ENCODE measurements at places on chromosomes 4 and X.

- no peak for DNase-seq
Observed at GRCh38 chr4:109735566-109736365, 5.9 kb upstream of the PLA2G12A start.

GRCh38 chr4:111028795-111029194 is 405.9 kb upstream of the PITX2 start:
- DNase-seq: no peak

- no peak for DNase-seq
Observed at GRCh38 chr4:53012738-53013137, 150.6 kb downstream of the RASL11B start.

- DNase-seq: no peak
Observed at GRCh38 chrX:11266573-11267003, 26.6 kb upstream of the AMELX start.

GRCh38 chr4:95165926-95166524 is 382.7 kb downstream of the UNC5C start:
- peak; percentile 29 for DNase-seq

DNA sequence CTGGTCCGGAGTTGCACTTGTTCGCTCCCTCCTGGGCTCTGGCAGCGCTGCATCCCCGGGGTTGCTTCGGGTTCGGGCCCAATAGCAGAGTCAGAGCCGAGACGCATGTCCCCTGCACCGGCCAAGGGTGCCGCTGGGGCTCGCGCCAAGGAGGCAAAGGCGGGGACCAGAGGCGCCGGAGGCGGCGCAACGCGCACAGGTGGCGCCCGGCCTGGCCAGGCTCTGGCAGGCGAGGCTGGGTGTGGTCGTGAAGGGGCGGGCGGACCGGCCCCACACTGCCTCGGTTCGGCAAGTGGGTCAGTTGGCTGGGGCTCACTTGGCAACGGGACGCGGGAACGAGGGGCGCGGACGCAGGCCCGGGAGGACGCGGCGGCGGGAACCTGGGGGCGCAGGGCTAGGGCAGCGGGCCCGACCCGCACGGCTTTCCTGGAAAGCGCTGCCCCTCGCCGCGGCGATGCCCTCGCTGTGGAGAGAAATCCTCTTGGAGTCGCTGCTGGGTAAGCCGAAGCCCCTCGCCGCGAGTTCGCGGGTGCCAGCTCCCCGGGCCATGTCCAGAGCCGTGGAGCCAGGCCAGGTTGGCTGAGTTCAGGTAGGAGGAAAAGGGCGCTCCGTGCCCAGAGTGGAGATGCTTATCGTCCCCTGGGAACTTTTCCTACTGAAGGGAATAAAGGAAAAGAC is at the start of gene CWH43:
CWH43 (plus strand) TSS at position 300 of the 678 bp plus-strand sequence; CDS start at position 455, 155 bp downstream.
- DNase-seq: no peak

- no peak for DNase-seq
Observed at GRCh38 chr4:75976177-75976576, 14.6 kb downstream of the SDAD1 start.

DNA sequence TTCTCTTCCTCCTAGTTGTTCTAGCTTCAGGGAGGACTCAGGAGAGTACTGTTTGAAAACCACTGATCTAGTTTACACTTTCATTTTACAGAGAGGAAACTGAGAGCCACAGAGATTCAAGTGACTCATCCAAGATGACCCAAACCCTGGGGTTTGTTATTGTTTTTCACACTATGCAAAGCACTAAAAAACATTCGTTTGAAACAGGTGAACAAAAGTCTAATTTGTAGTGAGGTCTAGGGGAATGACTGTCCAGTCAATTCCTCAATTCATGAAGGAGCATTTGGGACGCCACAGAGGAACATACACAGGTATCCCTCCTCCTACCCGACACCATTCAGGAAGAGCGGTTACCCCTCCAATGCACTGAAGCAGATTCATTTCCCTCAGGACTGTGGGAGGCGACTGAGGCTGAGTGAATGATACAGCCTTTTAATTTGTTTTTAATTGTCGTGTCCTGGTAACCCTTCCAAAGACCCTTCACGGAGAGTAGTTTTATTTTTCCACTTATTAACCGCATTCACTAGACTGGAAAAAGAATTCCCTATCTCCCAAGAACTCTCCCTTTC is 30.3 kb downstream of the TLR10 start:
- no peak for DNase-seq

DNA sequence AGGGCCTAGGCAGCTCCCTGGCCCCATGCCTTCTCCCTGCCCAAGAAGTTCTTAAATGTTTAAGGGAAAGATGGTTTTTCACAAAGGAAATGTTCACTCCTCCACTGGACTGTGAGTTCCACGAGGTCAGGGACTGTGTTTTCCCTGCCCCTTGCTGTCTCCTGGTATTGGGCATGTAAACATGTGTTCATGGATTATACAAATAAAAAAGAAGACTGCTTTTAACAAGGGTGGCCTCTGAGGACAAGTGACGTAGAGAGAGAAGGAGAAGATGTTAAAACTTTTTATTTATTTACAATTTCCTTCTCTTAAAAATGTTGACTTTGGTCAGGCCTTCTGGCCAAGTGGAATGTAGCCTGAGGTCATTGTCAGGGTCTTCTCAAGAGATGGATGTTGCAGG is 66.0 kb downstream of the FHDC1 start:
- no peak for DNase-seq

- DNase-seq: no peak
Observed at GRCh38 chr4:41977709-41978108, 3.8 kb upstream of the DCAF4L1 start.

DNA sequence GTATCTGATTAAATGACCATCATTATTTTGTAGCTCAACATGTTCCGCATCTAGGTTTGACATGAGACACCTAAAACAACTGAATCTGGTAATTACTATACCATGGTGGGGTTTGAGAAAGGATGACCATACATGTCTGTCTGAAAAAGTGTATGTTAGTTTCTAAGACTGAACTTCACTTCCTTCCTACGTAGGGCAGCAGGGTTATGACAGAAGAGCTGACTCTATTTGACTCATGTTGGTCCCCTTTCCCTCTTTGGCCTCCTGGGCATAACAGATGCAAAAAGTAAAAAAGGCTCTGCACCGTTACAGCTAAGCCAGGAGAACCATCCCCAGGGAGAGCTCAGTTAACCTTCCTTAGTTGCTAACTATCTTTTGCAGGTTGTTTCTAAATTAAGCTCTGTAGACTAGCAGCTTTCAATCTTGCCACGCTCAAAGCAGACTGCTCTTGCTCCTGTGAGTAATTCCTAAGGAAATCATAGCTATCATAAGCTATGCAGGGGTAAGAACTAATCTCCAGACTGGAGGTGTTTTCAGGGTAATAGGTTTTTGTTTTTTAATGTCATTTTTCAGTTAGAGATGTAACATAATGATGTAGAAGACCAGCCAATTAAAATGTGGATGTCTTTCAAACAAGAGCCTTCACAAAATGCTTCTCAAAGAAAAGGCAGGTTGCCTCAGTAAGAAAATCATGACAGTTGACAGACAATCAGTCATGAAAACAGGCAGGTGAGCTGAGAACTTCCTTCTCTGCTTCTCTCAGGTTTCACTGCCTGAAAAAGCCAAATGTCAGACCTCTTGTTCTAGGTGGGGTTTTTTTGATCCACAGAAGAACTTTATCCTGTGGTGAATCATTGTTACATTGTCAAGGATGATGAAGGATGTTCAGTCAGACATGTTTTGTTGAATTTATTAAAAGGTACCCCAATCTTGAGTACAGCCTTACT is 66.9 kb upstream of the DAPP1 start:
- DNase-seq: no peak

DNA sequence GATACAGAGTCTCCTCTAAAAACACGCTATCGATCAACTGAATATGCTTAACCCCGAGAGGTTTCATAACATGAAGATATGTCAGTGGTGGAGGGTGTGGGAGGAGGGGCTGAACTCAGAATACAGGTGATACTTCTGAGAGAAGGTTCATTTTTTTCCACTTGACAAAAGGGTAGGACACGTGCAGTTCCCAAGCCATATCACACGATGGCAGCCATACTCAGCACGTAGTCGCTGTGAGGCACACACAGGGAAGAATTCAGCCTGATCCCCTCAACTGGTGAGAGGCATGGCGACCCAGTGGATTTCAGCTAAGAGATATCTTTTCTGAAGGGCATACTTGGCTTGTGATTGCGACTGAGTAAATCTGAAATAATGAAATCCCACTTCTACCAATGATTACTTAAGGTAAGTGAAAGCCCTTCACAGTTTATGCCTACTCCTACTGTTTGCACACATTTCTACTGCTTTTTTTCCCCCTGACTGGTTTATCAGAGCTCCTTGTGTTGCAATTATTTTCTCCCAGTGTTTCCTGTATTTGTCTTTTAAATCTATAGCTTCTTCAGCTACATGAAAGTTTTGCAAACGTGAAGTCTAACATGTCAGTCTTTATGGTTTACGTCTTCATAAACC is 133.1 kb downstream of the CORIN start:
- no peak for DNase-seq

- DNase-seq: no peak
Observed at GRCh38 chr4:121030711-121031110, 41.6 kb downstream of the NDNF start.

- DNase-seq: no peak
Observed at GRCh38 chr4:120977435-120977997, 55.0 kb upstream of the PRDM5 start.

GRCh38 chrX:21153503-21153902 is 220.7 kb upstream of the CNKSR2 start:
- DNase-seq: no peak

DNA sequence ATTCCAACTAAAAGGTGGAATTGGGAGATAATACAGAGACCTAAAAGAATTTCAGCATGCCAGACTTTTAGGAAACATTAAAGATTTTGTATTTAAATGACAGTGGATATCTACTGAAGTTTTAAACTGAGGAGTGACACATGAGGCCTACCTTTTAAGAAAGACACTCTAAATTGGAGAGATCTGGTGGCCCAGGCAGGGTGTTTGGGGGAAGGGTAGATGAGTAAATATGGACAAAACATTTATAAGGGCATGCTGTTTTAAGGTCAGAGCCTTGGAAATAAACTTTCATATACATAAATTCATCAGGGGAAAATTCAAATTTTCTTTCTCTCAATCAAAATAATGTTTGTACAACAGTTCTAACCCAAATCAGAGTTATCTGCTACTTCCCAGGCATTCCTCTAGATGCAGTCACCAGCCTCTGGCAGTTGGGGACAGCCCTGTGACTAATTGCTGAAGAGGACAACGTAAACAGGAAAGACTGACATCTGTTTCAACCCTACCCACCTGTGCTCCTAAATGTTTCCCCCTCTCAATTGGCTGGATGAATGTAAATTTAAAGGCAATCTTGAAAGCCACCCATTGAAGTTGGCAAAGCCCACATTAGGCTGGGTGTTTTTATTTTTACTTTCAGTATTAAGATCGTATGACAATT is 1646.9 kb upstream of the ADGRL3 start:
- no peak for DNase-seq

DNA sequence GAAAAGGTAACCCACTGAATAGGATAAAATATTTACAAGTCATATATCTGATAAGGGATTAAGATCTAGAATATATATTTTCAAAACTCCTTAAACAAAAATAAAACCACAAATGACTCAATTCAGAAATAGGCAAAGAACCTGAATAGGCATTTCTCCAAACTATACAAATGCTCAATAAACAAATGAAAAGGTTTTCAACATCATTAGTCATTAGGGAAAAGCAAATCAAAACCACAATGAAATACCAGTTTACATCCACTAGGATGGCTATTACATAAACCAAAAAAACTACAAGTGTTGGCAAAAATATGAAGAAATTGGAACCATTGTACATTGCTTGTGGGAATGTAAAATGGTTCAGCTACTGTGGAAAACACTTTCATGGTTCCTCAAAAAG is 167.0 kb upstream of the GALNT7 start:
- DNase-seq: no peak

- no peak for DNase-seq
Observed at GRCh38 chr4:41221850-41222645, 7.7 kb upstream of the APBB2 start.

GRCh38 chr4:74536557-74536956 is 91.6 kb downstream of the AREG start:
- no peak for DNase-seq

GRCh38 chr4:151657896-151658295 is 102.9 kb downstream of the GATB start:
- DNase-seq: no peak

DNA sequence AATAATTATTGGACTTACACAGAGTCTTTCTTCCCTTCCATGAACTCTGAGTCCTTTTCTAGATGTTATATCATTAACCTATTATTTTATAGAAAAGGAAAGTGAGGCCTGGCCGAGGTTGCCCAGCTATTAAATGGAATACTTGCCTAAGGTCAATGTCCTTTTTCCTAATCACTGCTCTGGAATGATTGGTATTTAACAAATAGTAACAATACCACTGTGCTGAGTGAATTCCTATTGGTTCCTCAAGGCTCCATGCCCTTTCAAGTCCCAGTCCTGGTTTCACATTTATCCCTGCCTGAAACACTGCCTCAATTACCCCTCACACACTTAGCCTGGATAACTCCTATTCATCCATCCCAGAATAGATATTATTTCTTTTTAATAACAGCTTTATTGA is 6.2 kb downstream of the TCEAL9 start:
- DNase-seq: no peak

GRCh38 chr4:54077812-54078211 is 13.4 kb upstream of the CHIC2 start:
- no peak for DNase-seq

DNA sequence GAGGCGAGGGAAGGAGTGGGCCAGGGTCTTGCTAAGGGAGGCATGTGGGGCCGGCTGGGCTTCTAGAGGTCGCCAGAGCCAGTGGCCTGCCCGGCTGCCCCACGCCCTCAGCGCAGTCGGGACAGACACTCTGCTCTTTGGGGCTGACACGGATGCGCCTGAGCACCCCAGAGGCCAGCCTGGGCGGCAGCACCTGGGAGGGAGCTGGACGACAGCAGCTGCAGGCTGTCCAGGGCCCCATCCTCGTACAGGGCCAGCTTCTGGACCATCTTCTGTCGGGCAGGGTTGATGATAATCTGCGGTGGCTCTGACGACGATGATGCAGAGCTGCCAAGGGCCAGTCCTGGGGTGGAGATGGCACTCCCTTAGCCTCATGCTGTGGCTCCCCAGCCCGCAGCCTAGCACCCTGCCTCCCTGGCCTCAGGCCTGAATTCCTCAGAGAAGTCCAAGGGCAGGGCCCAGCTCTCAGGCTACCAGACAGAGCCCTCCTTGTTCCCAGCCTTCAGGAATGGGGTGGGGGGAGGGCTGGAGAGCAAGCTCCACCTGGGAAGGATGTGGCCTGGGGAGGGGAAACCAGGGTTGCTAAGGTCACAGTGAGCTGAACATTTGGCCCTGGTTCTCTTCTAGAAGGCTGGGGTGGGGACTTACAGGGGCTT is 7.2 kb downstream of the IRAK1 start:
- DNase-seq: no peak

- no peak for DNase-seq
Observed at GRCh38 chr4:54742636-54743399, 85.1 kb downstream of the KIT start.

GRCh38 chrX:15350329-15350996 is 15.1 kb upstream of the PIGA start:
- no peak for DNase-seq

Data from memory B cell (primary cell).